ENCODE measurements at places on chromosomes 7 and 10.

DNA sequence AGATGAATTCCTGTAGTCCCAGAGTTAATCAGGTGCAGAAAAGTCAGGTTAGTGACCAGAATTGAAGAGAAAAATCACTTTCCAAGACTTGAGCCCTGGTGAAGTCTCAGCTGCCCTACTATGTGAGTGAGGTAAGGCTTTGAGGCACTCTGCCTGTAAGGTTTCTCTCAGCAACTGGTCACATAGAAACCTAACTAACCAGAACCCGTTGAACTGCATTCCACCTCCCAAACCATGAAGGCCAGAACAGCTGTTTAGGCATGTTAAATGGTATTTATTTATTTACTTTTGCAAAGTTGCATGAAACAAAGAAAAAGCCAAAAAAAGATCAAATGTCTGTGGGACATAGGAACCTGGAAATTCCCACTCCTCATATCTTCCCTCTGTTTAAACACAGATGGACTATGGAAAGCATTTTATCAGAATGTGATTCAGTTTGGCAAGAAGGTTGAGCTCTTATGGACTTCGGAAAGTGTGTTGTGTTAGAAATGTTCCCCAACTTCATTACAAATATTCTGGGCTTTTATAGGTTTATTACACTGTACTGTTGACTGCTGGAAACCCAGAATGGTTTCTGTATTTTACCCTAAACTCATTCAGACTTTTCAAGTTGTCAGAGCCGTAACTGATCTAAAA is 12.8 kb upstream of the GPR85 start:
- no peak for DNase-seq

DNA sequence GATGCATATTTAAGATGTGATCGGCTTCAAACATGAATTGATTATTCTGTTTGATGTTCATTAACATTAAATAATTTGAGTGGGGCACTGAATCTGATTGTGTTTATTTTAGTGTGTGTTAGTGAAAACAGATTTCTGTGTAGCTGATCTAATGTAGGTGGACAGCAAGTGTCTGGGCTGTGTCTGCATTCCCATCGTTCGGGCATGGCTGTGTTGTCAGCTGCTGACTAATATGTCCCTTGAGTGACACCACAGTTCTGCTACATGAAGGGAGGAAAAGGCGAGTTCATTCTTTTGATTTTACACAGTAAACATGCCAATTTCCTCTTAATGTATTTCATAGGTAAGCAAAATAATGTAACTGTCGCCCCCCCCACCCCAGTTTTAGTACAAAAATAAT is 203.0 kb downstream of the CNTNAP2 start:
- no peak for DNase-seq

- DNase-seq, result no peak
These were observed 71.3 kb downstream of the NRCAM start for GRCh38 chr7:108384716-108385483.

DNA sequence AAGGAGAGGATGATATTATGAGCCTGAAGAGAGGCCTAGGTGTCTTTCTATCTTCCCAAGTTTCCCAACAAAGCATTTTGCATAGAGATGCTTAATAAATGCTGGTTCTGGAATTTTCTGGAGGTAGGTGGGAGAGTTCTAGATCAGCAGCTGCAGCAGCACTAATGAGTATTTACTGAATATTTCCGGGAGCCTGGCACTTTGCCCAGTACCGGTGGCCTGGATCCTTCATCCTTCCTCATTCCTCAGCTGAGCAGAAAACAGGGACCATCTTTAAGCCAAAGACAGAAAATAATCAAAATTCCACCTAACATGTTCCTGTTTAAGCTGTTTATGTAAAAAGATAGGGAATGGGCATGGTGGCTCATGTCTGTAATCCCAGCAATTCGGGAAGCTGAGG is 813.2 kb upstream of the AUTS2 start:
- DNase-seq, result no peak

- DNase-seq, result no peak
These were observed 291.3 kb downstream of the POU6F2 start for GRCh38 chr7:39269034-39269433.

- no peak for DNase-seq
These were observed 1.6 kb upstream of the ALOX5 start for GRCh38 chr10:45372251-45372951.

- DNase-seq, result no peak
These were observed 83.4 kb downstream of the CHST15 start for GRCh38 chr10:124010024-124010423.

GRCh38 chr10:79883986-79884385 is 57.4 kb downstream of the NUTM2E start:
- no peak for DNase-seq

DNA sequence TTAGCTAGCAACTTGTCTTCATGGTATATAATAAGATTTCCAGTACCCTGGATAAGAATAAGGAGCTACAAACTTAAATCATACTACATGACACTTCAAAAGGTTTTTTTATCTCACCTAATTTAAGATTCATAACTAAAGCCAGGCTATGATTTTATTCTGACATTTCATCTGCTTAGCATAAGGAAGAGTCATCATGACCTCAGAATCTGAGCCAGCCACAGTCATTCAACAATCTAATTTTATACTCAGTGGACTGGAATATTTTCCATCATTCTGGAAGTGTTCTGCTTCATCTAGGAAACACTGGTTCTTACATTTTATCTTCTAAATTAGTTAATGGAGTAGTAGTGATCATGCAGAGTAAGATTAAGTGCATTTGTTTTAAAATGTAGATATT is 102.1 kb upstream of the KCND2 start:
- no peak for DNase-seq

All from foreskin melanocyte (primary cell).